ENCODE measurements at places on chromosomes 5 and 9.

GRCh38 chr5:147400881-147401280 lies 109.0 kb downstream of the DPYSL3 start:
- no peak for DNase-seq

DNA sequence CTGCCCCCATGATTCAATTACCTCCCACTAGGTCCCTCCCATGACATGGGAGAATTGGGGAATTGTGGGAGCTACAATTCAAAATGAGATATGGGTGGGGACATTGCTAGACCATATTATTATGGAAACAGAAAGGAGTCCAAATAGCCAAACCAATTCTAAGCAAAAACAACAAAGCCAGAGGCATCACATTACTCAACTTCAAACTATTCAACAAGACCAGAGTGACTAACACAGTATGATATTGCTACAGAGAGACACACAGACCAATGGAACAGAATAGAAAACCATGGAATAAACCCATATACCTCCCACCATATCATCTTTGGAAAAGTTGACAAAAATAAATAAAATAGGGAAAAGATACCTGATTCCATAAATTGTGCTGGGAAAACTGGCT lies 710.5 kb upstream of the CDH9 start:
- DNase-seq: no peak

GRCh38 chr5:36558641-36559040 lies 47.8 kb upstream of the SLC1A3 start:
- no peak for DNase-seq

- DNase-seq: no peak
These were observed 614 bp upstream of the CPLANE1 start for GRCh38 chr5:37249815-37250164.

- DNase-seq: no peak
These were observed 50.7 kb upstream of the UBAC1 start for GRCh38 chr9:136011703-136012496.

GRCh38 chr5:96297867-96298266 lies 135.2 kb downstream of the PCSK1 start:
- DNase-seq: no peak
